ENCODE measurements at places on chromosomes 2 and 18.

- DNase-seq = no peak
Measured at GRCh38 chr2:2739231-2739795, 408.2 kb upstream of the MYT1L start.

- no peak for DNase-seq
Measured at GRCh38 chr2:206212673-206213513, 53.2 kb downstream of the EEF1B2 start.

- no peak for DNase-seq
Measured at GRCh38 chr2:62596061-62596921, 90.3 kb upstream of the TMEM17 start.

DNA sequence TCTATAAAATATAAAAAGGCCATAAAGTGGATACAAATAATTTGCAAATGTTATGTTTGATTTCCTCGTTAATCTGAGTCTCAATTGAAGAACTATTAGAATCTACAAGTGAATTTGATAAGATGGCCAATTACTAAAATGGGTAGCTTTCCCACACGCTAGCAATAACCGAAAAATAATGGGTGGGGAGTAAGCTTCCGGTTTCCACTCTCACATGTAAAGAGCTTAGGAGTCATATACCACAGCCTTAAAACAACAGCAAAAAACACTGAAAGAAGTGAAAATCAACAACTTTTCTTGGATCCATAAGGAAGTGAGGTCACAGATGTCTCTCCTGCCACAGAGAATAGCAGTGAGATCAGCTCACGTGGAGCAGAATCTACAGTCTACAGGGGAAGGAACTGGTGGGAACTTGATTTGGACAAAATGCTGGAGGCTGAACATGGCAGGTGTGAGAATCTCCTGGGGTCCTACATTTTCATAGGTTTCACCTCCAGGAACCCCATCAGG is 18.6 kb downstream of the THAP4 start:
- DNase-seq = no peak

DNA sequence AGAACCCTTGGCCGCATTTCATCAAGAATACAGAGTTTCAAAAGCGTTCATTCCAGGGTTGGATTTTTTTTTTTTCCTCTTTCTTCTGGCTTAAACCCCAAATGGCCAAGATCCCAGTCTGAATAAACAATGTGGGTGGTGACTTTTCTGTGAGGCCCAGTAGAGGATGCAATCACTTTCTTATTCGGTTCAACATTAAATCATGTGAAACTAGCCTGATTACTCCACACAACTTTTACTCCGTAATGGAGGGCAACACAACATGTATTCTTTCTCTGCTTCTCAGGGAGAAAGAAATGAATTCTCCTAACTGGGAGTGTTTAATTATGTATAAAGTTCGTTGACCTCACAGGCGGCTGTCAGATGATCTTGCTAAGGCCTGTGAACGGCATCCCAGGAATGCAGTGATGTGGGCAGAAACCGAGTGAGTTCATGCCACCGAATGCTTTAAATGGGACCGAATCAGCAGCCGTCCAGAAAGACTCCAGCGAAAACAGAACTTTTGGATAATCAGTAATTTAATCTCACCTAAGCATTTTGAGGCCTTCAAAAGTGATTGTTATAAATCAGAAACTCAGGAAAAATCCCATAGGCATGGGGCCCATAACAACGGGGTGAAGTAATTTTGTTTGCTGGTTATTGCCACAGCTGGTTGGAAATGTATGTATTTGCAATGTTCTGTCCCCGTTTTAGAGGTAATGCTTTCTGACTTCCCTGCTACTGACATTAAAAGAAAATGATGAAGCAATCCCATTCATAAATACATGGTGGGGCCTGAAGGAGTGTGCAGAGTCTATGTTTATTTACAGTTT is 81.5 kb downstream of the BCL2 start:
- no peak for DNase-seq

DNA sequence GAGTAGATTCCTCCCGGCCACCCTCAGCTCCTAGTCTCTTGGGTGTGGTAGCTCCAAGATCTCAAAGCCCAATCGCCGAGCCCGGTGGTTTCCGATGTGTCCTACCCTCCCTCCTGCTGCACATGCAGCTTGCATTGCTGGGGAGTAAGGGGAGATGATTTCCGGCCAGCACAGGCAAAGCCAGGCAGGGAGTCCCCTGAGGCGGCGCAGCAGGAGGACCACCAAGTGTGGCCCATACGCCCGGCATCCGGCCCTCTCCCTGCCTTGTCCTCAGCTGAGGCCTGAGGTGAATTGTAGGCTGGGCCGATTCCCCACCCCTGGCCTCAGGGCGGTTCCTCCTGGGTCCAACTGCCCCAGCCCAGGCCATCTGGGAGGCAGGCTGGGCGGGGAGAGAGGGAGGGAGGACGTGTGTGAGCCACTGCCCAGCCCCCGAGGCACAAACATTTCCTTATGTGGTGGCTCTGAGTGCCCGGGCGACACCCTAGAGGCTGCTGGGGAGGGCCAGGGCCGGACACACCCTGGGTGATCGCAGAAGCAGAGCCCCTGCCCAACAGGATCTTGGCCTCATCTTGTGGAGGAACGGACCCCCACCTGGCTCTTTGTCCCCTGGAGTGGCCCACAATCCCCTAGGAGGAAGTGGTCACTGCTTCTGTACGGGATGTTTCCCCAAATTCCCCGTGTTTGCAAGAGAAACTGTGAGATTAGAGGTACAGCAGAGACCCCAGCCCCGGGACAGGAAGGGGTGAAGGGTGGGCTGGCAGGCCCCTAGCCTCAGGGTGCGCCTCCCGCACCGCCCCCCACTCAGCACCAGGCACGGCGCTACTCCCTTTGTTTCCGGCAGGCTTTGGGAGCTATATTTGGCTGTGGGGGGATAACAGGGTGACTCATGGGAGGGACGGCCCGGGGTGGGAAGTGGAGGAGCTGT is 41.9 kb upstream of the PTMA start:
- DNase-seq = no peak

GRCh38 chr2:85017411-85018048 is 46.6 kb downstream of the KCMF1 start:
- no peak for DNase-seq

GRCh38 chr18:9825571-9826073 is 60.2 kb upstream of the TXNDC2 start:
- no peak for DNase-seq

DNA sequence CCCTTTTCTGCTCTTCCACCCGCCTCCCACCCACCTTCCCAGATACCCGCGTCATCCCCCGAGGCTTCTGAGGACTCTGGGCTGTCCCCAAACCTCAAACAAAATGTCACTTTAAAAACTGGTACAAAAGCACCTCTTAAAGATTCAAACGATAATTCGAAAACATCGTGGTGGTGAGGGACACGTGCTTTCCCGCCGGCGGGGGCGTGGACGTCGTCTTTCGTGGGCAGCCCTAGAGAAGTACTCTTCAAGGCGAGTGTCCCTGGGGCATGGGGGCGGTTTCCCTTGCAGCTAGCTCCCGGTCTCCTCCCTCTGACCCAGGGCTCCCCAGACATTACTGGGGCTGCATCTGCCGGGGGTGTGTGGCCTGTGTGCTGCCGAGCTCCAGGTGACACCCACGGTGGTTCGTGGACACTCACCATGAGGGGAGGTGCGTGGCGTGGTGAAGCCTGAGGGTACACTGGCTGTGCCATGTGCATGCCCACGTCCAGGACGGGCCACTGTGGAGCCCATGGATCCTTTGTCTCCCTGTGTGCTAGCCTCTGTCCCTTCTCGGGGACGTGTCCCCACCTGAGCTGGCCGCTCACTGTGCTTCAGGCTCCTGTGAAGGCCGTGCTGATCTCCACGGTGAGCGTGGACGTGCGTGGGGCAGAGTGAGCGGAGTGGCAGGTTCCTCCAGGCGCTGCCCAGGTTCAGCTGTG is 117.8 kb downstream of the NFATC1 start:
- DNase-seq = no peak

- no peak for DNase-seq
Measured at GRCh38 chr2:23606968-23607367, 222.0 kb downstream of the KLHL29 start.

DNA sequence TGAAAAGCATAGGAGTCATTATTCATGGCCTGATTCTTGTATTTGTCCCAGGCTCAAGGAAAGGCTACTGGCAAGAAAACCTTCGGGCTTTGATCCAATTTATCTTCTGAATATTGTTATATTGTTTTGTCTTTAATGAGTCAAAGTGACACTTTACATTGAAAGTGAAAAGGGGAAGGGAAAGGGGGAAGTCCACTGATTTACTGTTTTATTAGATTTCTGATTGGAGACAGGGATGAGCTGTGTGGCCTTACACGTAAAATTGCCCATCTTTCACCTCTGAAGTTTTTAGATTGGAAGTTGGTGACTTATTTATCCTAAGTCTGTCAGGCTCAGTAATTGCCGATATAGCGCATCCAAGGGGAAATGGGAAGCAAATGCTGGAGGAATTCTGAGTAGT is 843.8 kb upstream of the LRRTM1 start:
- no peak for DNase-seq
